NCI-H1417 (cell line): ENCODE measurements at places on chromosomes 11 and 22.

DNA sequence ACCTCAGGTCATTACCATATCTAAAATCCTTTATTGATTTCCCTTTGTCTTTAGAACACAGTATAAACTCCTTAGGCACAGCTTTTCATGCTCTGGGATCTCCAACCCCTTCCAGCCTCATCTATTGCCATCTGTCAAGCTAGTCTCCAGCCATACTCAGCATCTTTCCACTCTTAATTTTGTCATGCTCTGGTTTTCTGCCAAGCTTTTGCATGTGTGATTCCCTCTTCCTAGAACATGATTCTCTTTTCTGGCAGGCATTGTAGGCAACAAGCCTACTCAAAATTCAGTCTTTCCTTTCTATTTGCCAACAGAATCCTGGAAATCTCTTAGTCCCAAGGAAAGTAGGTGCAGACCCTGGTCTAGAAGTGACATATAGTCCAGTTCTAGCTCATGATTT, 35.5 kb upstream of the SLC6A5 start:
- no peak for DNase-seq

GRCh38 chr11:128553662-128554362, 33.5 kb downstream of the ETS1 start:
- DNase-seq, result peak; percentile 35

DNA sequence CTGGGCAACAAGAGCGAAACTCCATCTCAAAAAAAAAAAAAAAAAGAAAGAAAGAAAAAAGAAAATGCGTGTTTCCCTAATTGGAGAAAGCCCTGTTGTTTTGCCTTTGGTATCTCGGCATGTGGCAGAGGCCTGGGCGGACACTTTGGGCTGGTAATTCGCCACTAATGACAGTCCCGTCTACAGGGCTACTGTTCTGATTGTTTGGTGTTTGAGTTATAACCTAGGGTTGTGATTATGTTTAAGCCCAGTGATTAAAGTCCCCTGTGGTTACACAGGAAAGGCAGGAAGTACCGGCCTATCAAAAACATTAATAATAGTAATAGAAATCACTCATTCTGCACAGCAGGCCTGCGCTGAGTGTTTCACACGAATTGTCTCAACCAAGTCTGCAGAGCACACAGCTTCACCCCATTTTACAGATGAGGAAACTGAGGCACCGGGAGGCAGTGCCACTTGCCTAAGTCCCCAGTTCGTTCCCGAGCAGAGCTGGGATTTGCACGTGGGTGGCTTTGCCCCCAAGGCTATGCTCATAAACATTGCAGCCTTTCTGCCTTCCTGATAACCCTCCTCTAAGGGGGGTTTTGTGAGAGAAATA, 39.1 kb upstream of the GRAMD4 start:
- DNase-seq, result peak; percentile 38

DNA sequence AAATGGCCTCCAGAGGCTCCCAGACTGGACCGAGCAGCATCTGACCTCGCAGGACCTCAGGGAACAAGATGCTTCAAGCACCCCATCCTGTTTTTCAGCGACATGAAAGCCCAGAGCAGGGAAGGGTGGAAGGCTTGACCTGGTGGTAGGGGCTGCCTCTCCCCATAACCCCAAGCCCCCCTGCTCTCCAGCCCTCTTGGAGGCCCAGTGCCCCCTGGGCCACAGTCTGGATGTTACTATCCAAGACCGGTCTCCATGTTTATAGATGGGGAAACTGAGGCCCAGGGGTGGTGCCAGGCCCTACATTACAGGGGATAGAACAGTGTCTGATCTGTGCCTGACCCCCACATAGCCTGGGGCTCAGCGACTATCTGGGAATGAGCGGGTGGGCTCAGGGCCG, 7.0 kb downstream of the FGF3 start:
- DNase-seq, result no peak

DNA sequence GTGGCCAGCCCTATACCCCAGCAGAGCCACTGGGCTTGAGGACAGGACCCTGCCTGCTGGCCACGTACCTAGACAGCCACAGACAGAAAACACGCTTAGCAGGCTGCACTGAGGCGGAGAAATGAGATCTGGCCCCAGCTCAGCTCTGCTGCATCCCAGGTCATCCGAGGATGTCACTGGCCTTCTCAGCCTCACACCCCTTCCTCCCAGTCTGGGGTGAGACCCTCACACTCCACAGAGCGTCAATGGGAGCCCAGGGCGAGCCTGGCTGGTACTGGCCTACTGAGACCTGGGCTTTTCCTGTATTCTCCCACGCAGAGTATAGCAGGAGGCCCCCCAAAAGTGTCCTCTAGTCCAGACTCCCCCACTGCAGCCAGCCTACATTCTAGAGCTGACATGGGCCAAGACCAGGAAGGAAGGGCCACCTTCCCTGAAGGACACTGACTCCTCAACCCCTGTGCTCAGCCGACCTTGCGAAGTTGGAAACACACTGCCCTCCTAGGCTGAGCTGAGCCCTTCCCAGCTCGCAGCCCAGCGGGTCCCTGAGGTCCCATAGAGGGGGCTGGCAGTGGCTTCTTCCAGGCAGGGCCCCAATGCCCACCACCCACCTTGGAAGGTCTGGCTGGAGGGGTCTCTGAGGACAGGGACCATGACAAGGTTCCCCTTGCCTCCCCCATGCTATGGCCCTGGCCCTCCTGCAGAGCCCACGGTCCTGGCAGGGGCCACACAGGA, 65.9 kb upstream of the LINC01488 start:
- no peak for DNase-seq
